ENCODE measurements at places on chromosomes 4 and X.

- no peak for DNase-seq
These were observed 362.4 kb downstream of the ARHGAP24 start for GRCh38 chr4:85837439-85837733.

DNA sequence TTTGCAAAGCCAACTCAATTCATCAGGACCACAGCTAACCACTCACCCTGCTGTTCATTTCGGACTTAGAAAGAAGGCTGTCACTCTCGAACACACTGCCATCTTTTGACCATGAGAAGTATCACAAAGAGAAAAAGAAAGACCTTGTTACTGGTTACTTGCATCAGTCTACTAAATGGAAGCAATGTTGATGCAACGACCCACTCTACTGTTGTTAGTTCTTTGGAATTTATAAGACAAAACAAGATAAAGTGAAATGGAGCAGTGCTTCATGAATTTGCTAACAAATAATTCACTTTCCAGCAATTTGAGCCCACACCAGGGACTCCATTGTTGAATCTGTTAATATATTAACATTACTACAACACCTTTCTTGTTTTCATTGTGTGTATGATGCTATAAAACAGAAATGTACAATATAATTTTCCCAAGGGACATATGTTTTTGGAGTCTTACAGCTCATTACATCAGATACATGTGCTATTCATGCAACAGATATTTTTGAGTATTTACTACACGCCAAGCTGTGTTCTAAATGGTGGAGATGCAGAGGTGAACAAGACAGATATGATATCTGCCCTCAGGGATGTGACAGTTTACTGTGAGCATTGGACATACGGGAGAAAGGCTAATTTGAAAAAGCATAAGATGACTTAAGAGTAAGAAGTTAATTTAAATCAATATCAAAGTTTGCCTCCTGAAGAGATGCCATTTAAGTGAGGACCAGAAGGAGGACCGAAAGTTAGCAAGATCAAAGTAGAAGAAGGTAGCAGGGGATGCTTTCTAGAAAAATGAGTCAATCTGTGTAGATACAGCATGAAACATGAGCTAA lies 87.2 kb downstream of the AREG start:
- DNase-seq = peak; percentile 85

- no peak for DNase-seq
These were observed 33.3 kb upstream of the UGT2A3 start for GRCh38 chr4:68984947-68985346.

- DNase-seq = no peak
These were observed 95.6 kb downstream of the MAPK10 start for GRCh38 chr4:86264241-86264640.
